ENCODE measurements at places on chromosomes 12 and 14.

DNA sequence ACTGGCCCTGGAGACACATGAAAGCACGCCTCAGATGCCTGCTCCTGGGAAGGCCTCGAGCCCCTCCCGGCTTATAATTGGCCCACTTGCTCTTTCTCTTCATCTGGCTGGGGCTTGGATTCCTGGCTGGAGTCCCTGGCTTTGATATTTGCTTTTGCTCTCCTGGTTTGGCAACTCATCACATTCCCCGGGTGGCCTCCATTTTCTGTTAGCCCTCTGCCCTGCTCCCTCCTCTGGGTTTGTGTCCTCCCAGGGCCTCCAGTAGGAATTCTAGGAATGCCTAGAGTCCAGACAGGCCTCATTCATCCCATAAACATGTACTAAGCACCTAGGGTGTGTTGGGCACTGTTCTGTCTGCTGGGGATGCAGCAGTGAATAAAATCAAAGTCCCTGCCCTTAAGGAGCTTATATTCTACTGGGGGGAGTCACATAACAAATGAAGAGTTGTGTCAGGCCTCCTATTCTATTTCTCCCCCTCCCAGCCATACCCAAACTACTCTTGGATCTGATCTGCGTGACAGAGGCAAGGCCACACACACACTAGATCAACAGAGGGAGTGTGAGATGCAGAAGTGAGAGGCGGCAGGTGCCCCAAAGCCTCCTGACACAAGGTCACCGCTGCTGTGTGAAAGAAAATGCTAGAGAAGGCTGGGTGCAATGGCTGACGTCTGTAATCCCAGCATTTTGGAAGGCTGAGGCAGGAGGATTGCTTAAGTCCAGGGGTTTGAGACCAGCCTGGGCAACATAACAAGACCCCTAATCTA, 21.3 kb upstream of the TSPAN9 start:
- no peak for DNase-seq

GRCh38 chr12:132399092-132400010, 70.0 kb upstream of the GALNT9 start:
- DNase-seq, result no peak

- no peak for DNase-seq
Observed at GRCh38 chr12:123254853-123255446, 16.7 kb downstream of the CDK2AP1 start.

GRCh38 chr14:41570415-41571155, 36.1 kb upstream of the LRFN5 start:
- no peak for DNase-seq

- DNase-seq, result no peak
Observed at GRCh38 chr14:96072076-96072475, 32.9 kb downstream of the C14orf132 start.

DNA sequence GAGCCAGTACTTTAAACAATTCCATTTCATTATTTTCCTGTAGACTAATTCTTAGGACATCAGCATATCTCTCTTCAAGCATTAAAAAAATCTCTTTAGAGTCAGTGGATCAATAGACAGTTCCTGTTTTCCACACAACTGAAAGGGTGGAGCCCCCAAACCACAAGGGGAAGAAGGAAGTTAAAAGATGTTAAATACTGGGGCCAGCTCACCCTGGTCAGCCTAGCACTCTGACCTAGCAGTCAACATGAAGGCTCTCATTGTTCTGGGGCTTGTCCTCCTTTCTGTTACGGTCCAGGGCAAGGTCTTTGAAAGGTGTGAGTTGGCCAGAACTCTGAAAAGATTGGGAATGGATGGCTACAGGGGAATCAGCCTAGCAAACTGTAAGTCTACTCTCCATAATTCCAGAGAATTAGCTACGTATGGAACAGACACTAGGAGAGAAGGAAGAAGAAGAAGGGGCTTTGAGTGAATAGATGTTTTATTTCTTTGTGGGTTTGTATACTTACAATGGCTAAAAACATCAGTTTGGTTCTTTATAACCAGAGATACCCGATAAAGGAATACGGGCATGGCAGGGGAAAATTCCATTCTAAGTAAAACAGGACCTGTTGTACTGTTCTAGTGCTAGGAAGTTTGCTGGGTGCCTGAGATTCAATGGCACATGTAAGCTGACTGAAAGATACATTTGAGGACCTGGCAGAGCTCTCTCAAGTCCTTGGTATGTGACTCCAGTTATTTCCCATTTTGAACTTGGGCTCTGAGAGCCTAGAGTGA, at the start of gene LYZ:
LYZ (plus strand) TSS at position 220 of the 777 bp plus-strand sequence; CDS start at position 248, 28 bp downstream.
- peak; percentile 20 for DNase-seq

DNA sequence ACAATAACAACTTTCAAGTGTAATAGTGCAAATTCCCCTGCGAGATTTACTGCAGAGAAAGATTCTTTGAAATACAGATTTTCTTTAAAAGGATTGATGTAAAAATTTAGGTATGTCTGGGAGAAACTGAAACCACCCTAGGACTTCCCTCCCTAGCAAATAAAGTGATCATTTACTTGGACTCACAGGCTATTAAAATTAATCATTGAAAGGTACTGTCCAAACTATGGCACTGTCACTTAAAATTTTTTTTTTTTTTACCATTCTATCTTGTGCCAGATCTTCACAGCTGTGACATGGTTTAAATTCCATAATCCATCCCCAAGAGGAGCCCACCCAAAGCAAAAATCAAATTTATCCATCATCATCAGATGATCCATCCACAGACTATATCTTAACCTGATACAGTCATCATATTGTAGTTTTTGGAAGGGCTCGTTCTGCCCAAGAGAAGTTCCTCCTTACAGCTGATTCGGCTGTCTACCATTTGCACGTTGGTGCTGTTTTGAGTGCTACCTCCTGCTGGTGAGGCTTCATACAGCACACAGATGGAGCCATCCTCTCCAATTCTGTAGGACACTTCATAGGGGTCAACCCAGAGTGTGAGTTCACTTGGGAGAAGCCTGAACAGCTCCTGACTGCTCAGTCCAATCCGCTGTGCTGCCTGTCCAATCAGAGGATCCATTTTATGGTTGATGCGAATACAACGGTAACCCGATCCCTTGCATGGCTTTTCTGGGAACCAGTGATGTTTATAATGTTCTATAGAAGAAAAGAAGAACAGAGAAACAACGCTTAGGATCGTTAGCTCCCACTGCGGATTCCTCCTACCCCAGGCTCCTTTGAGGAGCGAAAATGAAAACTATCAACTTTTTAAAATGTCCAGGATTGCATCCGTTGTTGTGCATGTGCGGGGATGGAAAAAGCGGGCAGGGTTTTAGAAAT, 1.7 kb downstream of the BTG1 start:
- DNase-seq, result peak; percentile 83

DNA sequence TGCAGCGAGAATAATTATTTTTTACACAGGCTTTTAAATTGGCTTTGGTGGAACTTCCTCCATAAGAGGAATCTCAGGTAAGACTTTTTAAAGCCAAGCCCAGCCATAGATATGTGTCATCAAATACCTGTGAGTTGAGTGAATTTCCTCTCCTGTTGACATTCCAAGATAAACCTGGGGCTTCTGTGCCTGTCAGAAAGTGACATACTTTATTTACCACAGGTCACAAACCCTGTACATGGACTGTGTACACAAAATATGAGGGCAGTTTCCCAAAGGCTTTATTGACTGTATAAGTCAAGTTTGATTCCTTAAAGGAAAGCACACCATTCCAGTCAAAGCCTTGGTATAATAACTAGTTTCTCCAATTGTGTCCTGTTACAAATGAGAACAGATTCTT, 25.9 kb upstream of the SRSF5 start:
- no peak for DNase-seq

GRCh38 chr12:4044736-4045730, 171.8 kb upstream of the PARP11 start:
- DNase-seq, result no peak

DNA sequence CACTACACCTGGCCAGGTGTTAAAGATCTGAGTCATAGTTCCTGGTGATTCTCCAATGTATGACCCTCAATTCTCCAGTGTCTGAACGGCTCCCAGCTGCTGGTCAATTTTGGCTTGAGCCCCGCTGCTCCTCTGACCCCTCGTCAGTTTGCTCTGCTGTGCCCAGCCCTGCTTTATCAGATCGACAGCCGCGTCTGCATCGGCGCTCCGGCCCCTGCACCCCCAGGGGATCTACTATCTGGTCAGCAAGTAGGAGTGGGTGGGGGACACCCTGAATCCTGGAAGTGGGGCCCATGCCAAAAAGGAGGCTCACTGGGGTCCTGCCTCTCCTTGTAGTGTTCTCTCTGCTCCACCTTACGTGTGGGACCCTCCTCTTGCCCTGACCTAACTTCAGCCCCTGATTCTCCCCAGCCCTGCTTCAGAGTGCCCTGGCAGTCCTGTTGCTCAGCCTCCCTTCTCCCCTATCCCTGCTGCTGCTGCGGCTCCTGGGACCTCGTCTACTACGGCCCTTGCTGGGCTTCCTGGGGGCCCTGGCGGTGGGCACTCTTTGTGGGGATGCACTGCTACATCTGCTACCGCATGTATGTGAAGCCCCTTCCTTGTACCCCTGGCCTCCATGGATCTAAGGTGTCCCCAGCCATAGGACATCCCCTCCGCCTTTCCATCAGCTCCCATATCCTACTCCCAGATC, 5.0 kb downstream of the SLC39A5 start:
- no peak for DNase-seq

GRCh38 chr12:122878780-122879612, 16.9 kb downstream of the VPS37B start:
- DNase-seq, result no peak

- DNase-seq, result no peak
Observed at GRCh38 chr12:25852792-25853191, 105.7 kb upstream of the RASSF8 start.

GRCh38 chr12:117370588-117370987, 9.2 kb upstream of the NOS1 start:
- no peak for DNase-seq

DNA sequence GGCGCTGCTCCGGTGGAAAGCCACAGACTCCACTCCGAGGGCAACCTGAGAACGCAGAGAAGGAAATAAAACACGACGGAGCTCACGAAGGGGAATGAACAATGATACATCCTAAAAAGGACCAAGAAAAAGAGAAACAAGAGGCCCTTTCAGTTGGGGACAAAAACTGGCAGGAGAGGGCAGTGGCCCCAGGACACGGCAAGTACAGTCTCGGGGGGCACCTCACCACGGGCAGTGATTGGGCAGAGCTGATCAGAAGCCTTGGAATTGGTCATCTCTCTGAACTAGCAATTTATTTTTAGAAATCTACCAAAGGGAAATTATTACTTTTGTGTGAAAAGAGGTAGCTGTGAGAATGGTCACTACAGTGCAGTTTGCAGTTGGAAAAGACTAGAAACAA, 27.9 kb downstream of the CCDC92 start:
- DNase-seq, result no peak

DNA sequence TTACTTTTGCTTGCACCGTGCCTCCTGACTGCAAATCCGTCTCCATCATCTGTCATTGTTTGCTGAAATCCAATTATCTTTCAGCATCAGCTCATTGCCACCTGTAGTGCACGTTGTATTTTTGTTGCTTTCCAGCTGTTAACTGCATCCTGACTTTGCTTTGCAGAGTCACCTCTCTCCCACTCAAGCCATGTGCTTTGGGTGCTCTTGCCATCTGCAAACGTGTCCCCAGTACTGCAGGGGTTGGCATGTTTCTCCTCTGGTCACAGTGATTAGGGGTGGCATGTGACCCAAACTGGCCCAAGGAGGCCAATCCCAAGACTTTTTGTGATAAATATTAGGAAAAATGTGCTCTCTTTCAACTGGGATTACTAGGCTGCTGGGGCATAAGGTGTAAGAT, 10.5 kb upstream of the TMED2 start:
- no peak for DNase-seq

GRCh38 chr14:64704143-64704742, at the start of gene PLEKHG3:
PLEKHG3 (plus strand) TSS chr14:64704424; CDS start chr14:64727632, 23,208 bp downstream.
- DNase-seq, result no peak

GRCh38 chr12:47377414-47378221, 297.9 kb upstream of the AMIGO2 start:
- DNase-seq, result no peak

DNA sequence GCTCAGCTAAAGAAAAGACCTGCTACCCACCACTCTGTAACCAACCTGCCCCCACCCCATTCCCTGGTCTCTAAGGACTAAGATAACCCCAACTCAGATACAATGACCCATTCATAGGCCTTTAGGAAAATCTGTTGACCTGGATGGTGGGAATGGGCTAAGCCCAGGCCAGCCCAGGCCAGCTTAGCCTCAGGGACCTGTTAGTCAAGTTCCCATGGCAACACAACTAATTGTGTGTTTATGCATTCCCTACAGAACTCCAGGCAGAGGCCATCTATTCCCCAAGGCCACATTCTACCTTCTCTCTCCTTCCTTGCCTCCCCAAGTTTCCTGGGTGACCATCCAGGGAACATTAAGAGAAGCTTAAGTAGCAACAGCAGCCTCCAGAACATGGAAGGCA, 16.1 kb upstream of the KRT8 start:
- DNase-seq, result no peak

DNA sequence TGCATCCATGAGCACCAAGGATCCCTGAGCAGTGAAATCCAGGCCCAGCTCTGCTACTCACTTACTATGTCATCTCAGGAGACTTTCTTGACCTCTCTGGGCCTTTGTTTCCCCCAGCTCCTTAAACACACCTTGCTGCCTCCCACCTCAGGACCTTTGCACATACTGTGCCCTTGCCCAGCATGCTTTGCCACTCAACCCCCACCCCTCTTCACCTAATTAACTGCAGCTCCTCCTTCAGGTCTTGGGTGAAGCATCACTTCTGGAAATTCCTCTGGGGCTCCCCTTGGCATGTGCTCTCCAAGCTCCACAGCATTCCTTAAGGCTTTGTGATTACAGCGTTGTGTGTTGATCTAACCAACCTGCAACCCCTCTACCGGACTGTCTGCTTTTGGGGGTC, 15.9 kb downstream of the WSCD2 start:
- no peak for DNase-seq

DNA sequence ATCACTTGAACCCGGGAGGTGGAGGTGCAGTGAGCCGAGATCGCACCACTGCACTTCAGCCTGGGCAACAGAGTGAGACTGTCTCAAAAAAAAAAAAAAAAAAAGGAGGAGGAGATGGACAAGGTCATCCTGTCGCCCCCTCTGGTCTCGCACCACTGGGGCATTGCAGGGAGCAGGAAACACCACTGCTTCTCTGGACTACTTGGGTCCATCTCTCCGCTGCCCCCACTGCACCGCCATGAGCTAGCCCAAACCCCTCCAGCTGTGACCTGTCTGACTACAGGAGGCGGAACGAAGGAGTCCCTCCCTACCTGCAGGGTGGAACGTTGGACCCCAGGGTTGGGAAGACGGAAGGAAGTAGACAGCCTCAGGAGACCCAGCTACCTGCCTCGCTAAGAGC, 18.2 kb upstream of the FAM222A start:
- DNase-seq, result no peak
